Spleen (tissue), 13 donors: ENCODE measurements at places on chromosomes 2 and 18. TPM values are rescaled to one million over a fixed set of nuclear protein-coding genes. Genes with fewer than 3 reads are reported as not detected.

- no peak for DNase-seq
Observed at GRCh38 chr2:190407246-190407661, 901 bp upstream of the MFSD6 start.

GRCh38 chr18:36624451-36625167, 204.2 kb downstream of the TPGS2 start:
- no peak for DNase-seq

DNA sequence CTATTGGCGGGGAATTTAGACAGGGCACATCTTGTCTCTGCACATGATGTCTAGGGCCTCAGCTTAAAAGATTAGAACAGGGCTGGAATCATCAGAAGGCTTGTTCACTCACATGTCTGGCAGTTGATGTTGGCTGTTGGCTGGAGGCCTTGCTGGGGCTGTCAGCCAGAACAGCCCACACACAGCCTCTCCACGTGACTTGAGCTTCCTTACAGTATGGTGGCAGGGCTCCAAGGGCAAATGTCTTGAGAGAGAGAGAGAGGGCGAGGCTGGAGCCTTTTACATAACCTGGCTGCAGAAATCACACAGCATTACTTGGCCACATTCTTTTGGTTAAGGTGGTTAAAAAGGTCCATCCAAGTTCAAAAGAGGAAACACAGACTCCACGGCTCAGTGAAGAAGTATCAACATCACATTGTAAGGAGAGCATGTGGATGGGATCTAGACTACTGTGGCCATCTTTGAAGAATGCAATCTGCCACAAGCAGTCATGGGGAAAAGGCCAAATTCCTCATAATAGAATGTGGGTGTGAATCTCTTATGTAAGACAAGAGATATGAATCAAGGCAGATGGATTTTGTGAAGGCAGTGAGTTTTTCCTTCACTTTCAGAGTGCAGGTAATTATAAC, 30.4 kb downstream of the SRSF7 start:
- DNase-seq, result no peak

GRCh38 chr2:67057901-67058703, 339.0 kb upstream of the ETAA1 start:
- no peak for DNase-seq

The UGT1A3 gene
- not detected for total RNA-seq

The KANSL3 gene
- total RNA-seq, result 59.6 TPM

The DYNAP gene
- 0.84 TPM for total RNA-seq

The THSD7B gene
- 0.09 TPM for total RNA-seq
